A549 treated with Mapracorat at 1 μM for 4 hours (cell line): ENCODE measurements at places on chromosomes 12 and 14. TPM values are rescaled to one million over a fixed set of nuclear protein-coding genes. Genes with fewer than 3 reads are reported as not detected.

The HSP90AA1 gene
- 662 to 857 TPM (median 742 TPM) in 5 replicates for total RNA-seq

The AQP2 gene
- total RNA-seq, result not detected in 5 replicates

The HOXC4 gene
- 2.1 to 3.7 TPM (median 3.3 TPM) in 5 replicates for total RNA-seq

The SERPINA3 gene
- total RNA-seq, result 10.8 to 16.1 TPM (median 13.9 TPM) in 5 replicates

The SERPINA10 gene
- not detected in 5 replicates for total RNA-seq

The GLIPR1L1 gene
- total RNA-seq, result not detected in 5 replicates

The OR4K15 gene
- total RNA-seq, result not detected in 5 replicates

The TBK1 gene
- 20.4 to 24.8 TPM (median 23.5 TPM) in 5 replicates for total RNA-seq

The RASSF8 gene
- 6.4 to 11.6 TPM (median 9.8 TPM) in 5 replicates for total RNA-seq

The GAS2L3 gene
- total RNA-seq, result 6.2 to 9.2 TPM (median 9.0 TPM) in 5 replicates

The ABCC9 gene
- total RNA-seq, result 0.01 to 0.08 TPM in 2 of 5 replicates, not detected in the others

The RERGL gene
- total RNA-seq, result not detected in 5 replicates

The TMEM117 gene
- total RNA-seq, result 1.2 to 2.9 TPM (median 1.8 TPM) in 5 replicates

The CLEC1A gene
- total RNA-seq, result not detected in 5 replicates

The NTS gene
- 56.7 to 95.4 TPM (median 84.3 TPM) in 5 replicates for total RNA-seq

The GDF3 gene
- not detected in 5 replicates for total RNA-seq

The GLIPR1L2 gene
- 0.09 to 0.33 TPM (median 0.24 TPM) in 5 replicates for total RNA-seq

The CPM gene
- total RNA-seq, result 4.5 to 6.1 TPM (median 5.2 TPM) in 5 replicates

The TBX5 gene
- not detected in 5 replicates for total RNA-seq

The RITA1 gene
- total RNA-seq, result 24.1 to 33.5 TPM (median 32.9 TPM) in 5 replicates

The LBHD2 gene
- 0.21 to 0.56 TPM (median 0.26 TPM) in 4 of 5 replicates, not detected in the other for total RNA-seq

The KRT74 gene
- total RNA-seq, result not detected in 5 replicates

The CAPS2 gene
- total RNA-seq, result 0.90 to 1.6 TPM (median 1.4 TPM) in 5 replicates

The P2RX2 gene
- not detected in 5 replicates for total RNA-seq

The FZD10 gene
- not detected in 5 replicates for total RNA-seq

The CLEC2B gene
- total RNA-seq, result 1.00 to 2.1 TPM (median 1.3 TPM) in 5 replicates

The TMEM253 gene
- 0.64 to 1.1 TPM (median 0.76 TPM) in 5 replicates for total RNA-seq

The OR6C2 gene
- total RNA-seq, result not detected in 5 replicates

The TAMALIN gene
- total RNA-seq, result 0.36 to 1.2 TPM (median 0.83 TPM) in 5 replicates

The MYO1H gene
- total RNA-seq, result not detected in 5 replicates

The LRP1 gene
- total RNA-seq, result 14.7 to 19.0 TPM (median 15.1 TPM) in 5 replicates

The TSPAN11 gene
- total RNA-seq, result 0.05 to 0.15 TPM (median 0.07 TPM) in 5 replicates

The MDGA2 gene
- 0.18 TPM in 1 of 5 replicates, not detected in the others for total RNA-seq

The GNB3 gene
- total RNA-seq, result 1.2 to 2.3 TPM (median 1.9 TPM) in 5 replicates

The SERPINA12 gene
- total RNA-seq, result not detected in 5 replicates

The DENND5B gene
- 10.5 to 15.4 TPM (median 14.2 TPM) in 5 replicates for total RNA-seq

The CORO1C gene
- total RNA-seq, result 162 to 204 TPM (median 169 TPM) in 5 replicates

The LRRIQ1 gene
- 0.42 to 0.82 TPM (median 0.62 TPM) in 5 replicates for total RNA-seq

The SLC25A47 gene
- not detected in 5 replicates for total RNA-seq

The RNASE2 gene
- not detected in 5 replicates for total RNA-seq

The PROX2 gene
- total RNA-seq, result not detected in 5 replicates

The SLC7A7 gene
- 18.9 to 28.4 TPM (median 21.2 TPM) in 5 replicates for total RNA-seq

The SERPINA9 gene
- total RNA-seq, result not detected in 5 replicates

The INHBC gene
- total RNA-seq, result not detected in 5 replicates

The CCDC38 gene
- total RNA-seq, result 0.07 to 0.11 TPM (median 0.09 TPM) in 5 replicates

The LMO3 gene
- not detected in 5 replicates for total RNA-seq

The C12orf43 gene
- 22.6 to 24.4 TPM (median 24.0 TPM) in 5 replicates for total RNA-seq

The ASIC1 gene
- 5.0 to 6.3 TPM (median 5.3 TPM) in 5 replicates for total RNA-seq

The IAPP gene
- total RNA-seq, result not detected in 5 replicates

The RNU7-1 gene
- total RNA-seq, result not detected in 5 replicates

The TAS2R42 gene
- not detected in 5 replicates for total RNA-seq

The RND1 gene
- 4.3 to 8.4 TPM (median 5.8 TPM) in 5 replicates for total RNA-seq

The C3AR1 gene
- total RNA-seq, result not detected in 5 replicates

The TAS2R13 gene
- total RNA-seq, result not detected in 5 replicates

The CCDC184 gene
- total RNA-seq, result 2.6 to 3.8 TPM (median 3.2 TPM) in 5 replicates

The NELL2 gene
- 0.11 to 0.13 TPM in 2 of 5 replicates, not detected in the others for total RNA-seq

The TAS2R31 gene
- total RNA-seq, result 0.17 to 0.27 TPM in 2 of 5 replicates, not detected in the others
